Aorta (tissue), 5 donors: ENCODE measurements at places on chromosomes 1 and 21. TPM values are rescaled to one million over a fixed set of nuclear protein-coding genes. Genes with fewer than 3 reads are reported as not detected.
A peak's percentile ranks its signal among the peaks of the same experiment; 100 is the strongest.

DNA sequence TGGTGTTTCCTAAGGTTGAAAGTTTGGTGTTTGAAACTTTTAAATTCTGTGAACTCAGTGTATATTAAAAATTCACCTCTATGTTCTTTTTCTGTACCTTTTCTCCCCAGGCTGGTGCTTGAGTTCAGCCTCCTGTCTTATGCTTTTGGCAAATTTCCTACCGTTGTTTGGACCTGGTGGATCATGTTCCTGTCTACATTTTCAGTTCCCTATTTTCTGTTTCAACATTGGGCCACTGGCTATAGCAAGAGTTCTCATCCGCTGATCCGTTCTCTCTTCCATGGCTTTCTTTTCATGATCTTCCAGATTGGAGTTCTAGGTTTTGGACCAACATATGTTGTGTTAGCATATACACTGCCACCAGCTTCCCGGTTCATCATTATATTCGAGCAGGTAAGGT lies 24.9 kb upstream of the AXDND1 start:
- H3K27ac ChIP-seq = no peak overlapping the region
- DNase-seq = no peak
- no peak overlapping the region for H3K4me3 ChIP-seq
- H3K27me3 ChIP-seq = no peaks in the 10 kb centered on the region

GRCh38 chr1:114353262-114353661 lies 157.7 kb downstream of the TRIM33 start:
- H3K27ac ChIP-seq = no peak overlapping the region
- peak; percentile 77 for DNase-seq
- H3K27me3 ChIP-seq = no peaks in the 10 kb centered on the region
- H3K4me1 ChIP-seq = no peaks in the 10 kb centered on the region
- H3K4me3 ChIP-seq = no peak overlapping the region
- no peaks in the 10 kb centered on the region for H3K36me3 ChIP-seq

GRCh38 chr1:117574161-117574835 lies 31.6 kb upstream of the TENT5C start:
- no peak for DNase-seq
- no peaks in the 10 kb centered on the region for H3K4me1 ChIP-seq
- no peaks in the 10 kb centered on the region for H3K27me3 ChIP-seq
- H3K27ac ChIP-seq = no peak overlapping the region
- no peaks in the 10 kb centered on the region for H3K36me3 ChIP-seq
- no peak overlapping the region for H3K4me3 ChIP-seq

The UMODL1 gene
- total RNA-seq = 0.45 TPM

GRCh38 chr1:181090641-181091126 lies 2.2 kb downstream of the IER5 start:
- peak overlapping the region; percentile 99 for H3K4me3 ChIP-seq
- H3K27me3 ChIP-seq = no peaks in the 10 kb centered on the region
- no peaks in the 10 kb centered on the region for H3K36me3 ChIP-seq
- H3K27ac ChIP-seq = no peak overlapping the region
- peaks cover 2% of the 10 kb centered on the region for H3K4me1 ChIP-seq

The GFI1 gene
- total RNA-seq = 1.9 TPM

- no peaks in the 10 kb centered on the region for H3K36me3 ChIP-seq
- DNase-seq = no peak
- H3K27ac ChIP-seq = no peak overlapping the region
- H3K4me1 ChIP-seq = no peaks in the 10 kb centered on the region
These were observed 91.7 kb downstream of the CDC14A start for GRCh38 chr1:100443811-100444571.

DNA sequence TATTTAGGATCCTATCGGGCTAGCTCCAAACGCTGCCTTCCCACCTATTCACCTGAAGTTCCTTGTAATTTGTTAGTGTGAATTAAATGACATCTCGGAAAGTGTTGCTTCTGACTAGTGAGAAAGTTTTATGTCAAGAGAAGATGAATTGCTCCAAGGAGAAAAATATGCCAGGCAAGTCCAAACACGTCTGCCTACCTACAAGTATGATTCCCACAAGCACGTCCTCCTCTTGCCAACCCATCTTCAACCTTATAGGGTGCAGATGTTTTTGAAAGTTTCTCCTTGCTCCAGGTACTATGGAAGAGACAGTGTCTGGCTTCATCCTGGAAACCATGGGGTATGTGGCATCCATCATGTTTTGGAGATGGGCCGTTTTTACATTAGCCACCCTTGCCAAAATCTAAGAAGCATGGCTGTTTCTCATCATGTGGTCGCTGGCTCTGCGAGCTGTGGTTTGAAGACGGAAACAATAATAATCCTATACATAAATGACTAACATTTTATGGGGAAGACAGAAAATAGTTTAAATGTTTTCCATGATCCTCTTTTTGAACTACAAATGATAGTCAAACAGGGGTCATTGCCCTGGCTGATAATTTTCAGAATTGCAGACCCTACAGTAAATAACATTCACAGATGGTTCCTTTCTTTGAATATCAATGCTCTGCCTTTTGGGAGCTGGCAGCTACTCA lies 505.8 kb downstream of the SMYD3 start:
- no peak overlapping the region for H3K27ac ChIP-seq
- H3K36me3 ChIP-seq = no peaks in the 10 kb centered on the region
- no peak overlapping the region for H3K4me3 ChIP-seq
- H3K27me3 ChIP-seq = no peaks in the 10 kb centered on the region
- DNase-seq = no peak

DNA sequence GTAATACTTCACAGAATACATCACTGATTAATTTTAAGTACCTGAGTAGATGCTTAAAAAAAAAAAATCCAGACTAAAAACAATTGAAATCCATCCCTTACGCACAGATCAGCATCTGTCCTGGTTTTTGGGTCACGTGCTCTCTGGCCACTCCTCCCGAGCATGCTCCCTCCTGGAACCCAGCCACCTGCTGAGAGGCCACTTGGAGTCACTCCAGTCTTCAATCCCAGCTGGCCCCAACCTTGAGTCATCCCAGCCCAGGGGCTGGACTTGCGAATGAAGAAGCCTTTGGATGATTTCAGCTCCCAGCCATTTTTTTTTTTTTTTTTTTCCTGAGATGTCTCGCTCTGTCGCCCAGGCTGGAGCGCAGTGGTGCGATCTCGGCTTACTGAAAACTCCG lies 8.9 kb downstream of the MAP1LC3C start:
- DNase-seq = peak; percentile 70
- no peaks in the 10 kb centered on the region for H3K4me1 ChIP-seq
- no peaks in the 10 kb centered on the region for H3K36me3 ChIP-seq
- H3K27ac ChIP-seq = no peak overlapping the region
- H3K4me3 ChIP-seq = no peak overlapping the region
- no peaks in the 10 kb centered on the region for H3K27me3 ChIP-seq

- no peaks in the 10 kb centered on the region for H3K4me1 ChIP-seq
- H3K36me3 ChIP-seq = peaks cover 5% of the 10 kb centered on the region
- H3K27ac ChIP-seq = no peak overlapping the region
- no peak overlapping the region for H3K4me3 ChIP-seq
- no peak for DNase-seq
- no peaks in the 10 kb centered on the region for H3K27me3 ChIP-seq
These were observed 29.5 kb downstream of the WDR26 start for GRCh38 chr1:224404916-224405603.

- no peaks in the 10 kb centered on the region for H3K27me3 ChIP-seq
- no peaks in the 10 kb centered on the region for H3K4me1 ChIP-seq
- no peak overlapping the region for H3K27ac ChIP-seq
- no peak for DNase-seq
These were observed 50.9 kb upstream of the CDC42BPA start for GRCh38 chr1:227369102-227369760.

- H3K4me3 ChIP-seq = no peak overlapping the region
- no peak overlapping the region for H3K27ac ChIP-seq
- H3K27me3 ChIP-seq = no peaks in the 10 kb centered on the region
- no peaks in the 10 kb centered on the region for H3K36me3 ChIP-seq
- no peak for DNase-seq
These were observed 411.4 kb upstream of the DEPDC1 start for GRCh38 chr1:68908316-68908715.

DNA sequence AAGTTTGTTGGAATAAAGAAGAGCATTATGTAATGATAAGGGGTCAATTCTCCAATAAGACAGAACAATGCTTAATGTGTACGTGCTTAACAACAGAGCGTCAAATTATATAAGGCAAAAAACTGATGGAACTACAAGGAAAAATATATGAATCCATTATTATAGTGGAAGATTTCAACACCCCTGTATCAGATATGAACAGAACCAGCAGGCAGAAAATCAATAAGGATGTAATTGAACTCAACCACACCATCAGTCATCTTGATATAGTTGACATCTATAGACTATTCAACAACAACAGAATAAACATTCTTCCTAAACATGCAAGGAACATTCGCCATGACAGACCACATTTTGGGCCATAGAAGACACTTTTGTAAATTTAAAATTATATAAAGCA lies 3.6 kb upstream of the CDC73 start:
- no peaks in the 10 kb centered on the region for H3K36me3 ChIP-seq
- H3K4me3 ChIP-seq = no peak overlapping the region
- DNase-seq = no peak
- no peak overlapping the region for H3K27ac ChIP-seq

The THEM5 gene
- not detected for total RNA-seq

DNA sequence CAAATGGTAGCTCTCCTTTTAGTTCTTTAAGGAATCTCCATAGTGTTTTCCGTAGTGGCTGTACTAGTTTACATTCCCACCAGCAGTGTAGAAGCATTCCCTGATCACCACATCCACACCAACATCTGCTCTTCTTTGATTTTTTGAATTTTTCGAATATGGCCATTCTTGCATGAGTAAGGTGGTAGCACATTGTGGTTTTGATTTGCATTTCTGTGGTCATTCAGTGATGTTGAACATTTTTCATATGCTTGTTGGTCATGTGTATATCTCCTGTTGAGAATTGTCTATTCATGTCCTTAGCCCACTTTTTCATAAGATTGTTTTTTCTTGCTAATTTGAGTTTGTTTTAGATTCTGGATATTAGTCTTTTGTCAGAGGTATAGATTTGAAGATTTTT lies 84.6 kb upstream of the B3GALT2 start:
- no peaks in the 10 kb centered on the region for H3K27me3 ChIP-seq
- no peak overlapping the region for H3K27ac ChIP-seq
- no peak overlapping the region for H3K4me3 ChIP-seq
- H3K4me1 ChIP-seq = no peaks in the 10 kb centered on the region

DNA sequence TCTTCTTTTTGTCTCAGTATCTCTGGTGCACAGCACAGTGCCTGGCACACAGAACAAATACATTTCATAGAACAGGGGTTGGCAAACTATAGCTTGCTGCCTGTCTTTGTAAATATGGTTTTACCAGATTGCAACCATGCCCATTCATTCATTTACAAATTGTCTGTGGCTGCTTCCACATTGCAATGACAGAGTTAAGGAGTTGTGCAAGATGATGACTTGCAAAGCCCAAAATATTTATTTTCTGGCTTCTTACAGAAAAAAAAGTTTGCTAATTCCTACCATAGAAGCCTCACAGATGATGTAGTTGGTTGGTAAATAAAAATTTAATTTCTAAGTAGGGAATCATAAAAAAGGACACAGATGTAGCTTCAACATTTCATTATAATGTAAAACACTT lies 11.2 kb upstream of the HMGB4 start:
- no peak for DNase-seq
- H3K27me3 ChIP-seq = no peaks in the 10 kb centered on the region
- H3K4me1 ChIP-seq = no peaks in the 10 kb centered on the region
- H3K36me3 ChIP-seq = no peaks in the 10 kb centered on the region

The KRTAP7-1 gene
- not detected for total RNA-seq

DNA sequence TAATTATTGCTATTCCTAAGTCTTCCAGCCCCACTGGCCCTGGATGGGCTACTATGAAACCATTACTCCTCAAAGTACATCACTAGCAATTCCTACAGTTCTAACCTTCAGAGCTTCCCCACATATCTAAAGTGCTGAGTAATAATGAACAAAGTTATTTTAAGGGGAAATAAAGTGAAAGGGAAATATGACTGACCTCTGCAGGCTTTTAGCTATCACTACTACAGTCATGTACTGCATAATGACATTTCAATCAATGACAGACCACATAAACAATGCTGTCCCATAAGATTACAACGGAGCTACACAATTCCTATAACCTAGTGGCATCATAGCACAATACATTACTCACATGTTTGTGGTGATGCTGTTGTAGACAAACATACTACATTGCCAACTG lies 32.5 kb upstream of the ASPM start:
- no peaks in the 10 kb centered on the region for H3K27me3 ChIP-seq
- no peaks in the 10 kb centered on the region for H3K4me1 ChIP-seq
- no peak for DNase-seq
- peaks cover 2% of the 10 kb centered on the region for H3K36me3 ChIP-seq
- H3K27ac ChIP-seq = no peak overlapping the region

DNA sequence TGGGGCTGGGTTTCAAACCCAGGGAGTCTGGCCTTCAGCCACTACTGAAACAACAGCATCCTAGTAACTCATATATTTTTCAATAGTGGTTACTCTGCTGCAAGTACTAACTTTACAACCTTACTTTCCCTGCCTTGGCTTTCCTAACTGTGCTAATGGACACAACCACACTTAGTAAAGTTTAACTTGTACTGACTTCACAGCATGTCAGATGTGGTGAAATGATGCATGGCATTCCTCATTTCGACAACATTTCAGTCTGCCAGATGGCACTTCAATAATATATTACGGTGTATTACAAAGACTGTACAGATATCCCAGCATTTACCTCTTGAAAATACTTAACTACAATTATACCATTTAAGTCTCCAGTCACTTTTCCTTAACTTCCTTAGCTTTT lies 27.8 kb downstream of the LRRC7 start:
- no peaks in the 10 kb centered on the region for H3K36me3 ChIP-seq
- no peaks in the 10 kb centered on the region for H3K27me3 ChIP-seq
- H3K4me3 ChIP-seq = no peak overlapping the region
- DNase-seq = no peak
- H3K4me1 ChIP-seq = no peaks in the 10 kb centered on the region
- no peak overlapping the region for H3K27ac ChIP-seq

The SELL gene
- total RNA-seq = 10.3 TPM

DNA sequence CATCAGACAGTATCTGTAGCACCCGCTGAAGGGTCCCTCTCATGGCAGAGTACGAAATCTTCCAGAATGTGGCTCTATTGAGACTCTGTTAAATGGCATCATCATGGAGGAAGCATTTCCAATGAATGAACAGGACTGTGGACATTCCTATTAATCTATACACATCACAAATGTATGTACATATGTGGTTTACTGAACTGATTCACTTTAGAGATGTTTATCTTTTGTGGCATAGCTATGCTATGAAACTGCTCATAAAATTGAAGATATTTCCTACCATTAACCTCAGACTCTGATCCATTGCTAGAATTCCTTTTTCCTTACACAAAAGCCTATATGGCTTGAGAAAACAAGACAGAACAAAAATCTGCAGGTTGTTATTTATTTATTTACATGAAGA lies 259.6 kb upstream of the RRP15 start:
- no peaks in the 10 kb centered on the region for H3K4me1 ChIP-seq
- no peak overlapping the region for H3K4me3 ChIP-seq
- no peak for DNase-seq
- H3K27ac ChIP-seq = no peak overlapping the region
- H3K36me3 ChIP-seq = no peaks in the 10 kb centered on the region

The FGR gene
- total RNA-seq = 21.7 TPM
